ENCODE measurements at places on chromosomes 2 and 18. TPM values are rescaled to one million over a fixed set of nuclear protein-coding genes. Genes with fewer than 3 reads are reported as not detected.

Gene OXER1
- 11.8 TPM for polyA plus RNA-seq

Gene TRIM54
- 4.8 TPM for polyA plus RNA-seq

Gene TNFAIP6
- polyA plus RNA-seq: 4.8 TPM

DNA sequence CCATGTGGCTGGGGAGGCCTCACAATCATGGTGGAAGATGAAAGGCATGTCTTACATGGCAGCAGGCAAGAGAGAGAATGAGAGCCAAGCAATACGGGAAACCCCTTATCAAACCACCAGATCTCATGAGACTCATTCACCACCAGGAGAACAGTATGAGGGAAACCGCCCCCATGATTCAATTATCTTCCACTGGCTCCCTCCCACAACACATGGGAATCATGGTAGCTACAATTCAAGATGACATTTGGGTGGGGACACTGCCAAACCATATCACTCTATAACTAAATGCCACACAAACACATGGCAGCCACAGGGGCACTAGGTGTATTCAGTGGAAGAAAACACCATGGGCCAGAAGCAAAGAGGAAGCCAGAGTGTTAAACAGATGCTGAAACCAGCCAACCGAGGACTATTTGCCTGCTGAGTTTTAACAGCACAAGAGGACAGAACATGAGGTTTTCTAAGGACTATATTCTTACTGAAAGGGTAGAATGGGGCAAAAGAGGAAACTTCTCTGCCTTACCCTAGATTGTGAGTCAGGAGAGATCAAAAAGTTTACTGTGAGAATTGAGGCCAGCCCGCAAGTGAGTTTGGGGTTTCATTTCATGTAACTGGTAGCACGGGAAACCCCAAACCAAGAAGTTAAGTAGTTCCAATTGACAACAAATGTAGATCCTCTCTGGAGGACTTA lies 49.2 kb downstream of the SIGLEC15 start:
- no peak for DNase-seq

- no peak for DNase-seq
Measured at GRCh38 chr2:28752631-28753376, 1.2 kb downstream of the PPP1CB start.

DNA sequence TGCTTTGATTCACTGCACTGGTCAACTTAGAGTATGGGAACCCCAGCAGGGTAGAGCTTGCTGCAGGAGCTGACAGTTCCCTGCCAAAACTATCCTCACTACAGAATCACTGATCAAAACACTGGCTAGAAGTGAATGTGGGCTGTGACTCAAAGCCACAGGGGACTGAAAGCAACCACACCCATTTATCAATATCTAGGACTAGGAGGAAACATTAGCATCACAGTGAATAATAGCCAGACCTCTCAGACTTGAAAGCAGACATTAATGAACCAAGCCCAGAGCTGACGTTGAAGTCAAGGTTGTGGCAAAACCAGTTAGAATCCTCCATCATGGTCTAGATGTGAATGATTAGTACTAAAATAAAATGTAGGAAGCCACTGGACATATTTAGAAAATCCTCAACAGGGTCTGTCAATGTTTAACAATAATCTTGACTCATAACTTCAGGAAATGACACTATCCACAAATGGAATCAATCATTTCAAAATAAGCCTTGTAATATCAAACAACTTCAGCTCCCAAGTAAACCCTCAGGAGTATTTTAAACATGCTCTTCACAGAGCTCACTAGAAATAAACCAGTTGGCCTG lies 131.4 kb downstream of the CDH20 start:
- no peak for DNase-seq

- no peak for DNase-seq
Measured at GRCh38 chr18:46319783-46320182, 215.6 kb downstream of the HAUS1 start.

Gene NRP2
- polyA plus RNA-seq: 78.0 TPM

DNA sequence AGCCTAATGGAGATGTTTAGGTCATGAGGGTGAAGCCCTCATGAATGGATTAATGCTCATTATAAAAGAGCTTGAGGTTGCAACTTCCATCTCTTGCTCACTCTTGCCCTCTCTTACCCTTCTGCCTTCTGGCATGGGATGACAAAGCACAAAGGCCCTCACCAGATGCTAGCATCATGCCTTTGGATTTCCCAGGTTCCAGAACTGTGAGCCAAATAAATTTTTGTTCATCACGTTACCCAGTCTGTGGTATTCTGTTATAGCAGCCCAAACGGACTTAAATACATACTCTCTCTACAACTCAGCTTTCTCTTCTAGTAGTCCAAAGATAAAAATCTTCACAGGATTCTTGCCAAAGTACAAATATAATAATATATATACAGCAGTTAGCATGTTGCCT lies 75.8 kb downstream of the LNPK start:
- no peak for DNase-seq

Gene PIGN
- 36.4 TPM for polyA plus RNA-seq

Gene PROM2
- polyA plus RNA-seq: 50.5 TPM

DNA sequence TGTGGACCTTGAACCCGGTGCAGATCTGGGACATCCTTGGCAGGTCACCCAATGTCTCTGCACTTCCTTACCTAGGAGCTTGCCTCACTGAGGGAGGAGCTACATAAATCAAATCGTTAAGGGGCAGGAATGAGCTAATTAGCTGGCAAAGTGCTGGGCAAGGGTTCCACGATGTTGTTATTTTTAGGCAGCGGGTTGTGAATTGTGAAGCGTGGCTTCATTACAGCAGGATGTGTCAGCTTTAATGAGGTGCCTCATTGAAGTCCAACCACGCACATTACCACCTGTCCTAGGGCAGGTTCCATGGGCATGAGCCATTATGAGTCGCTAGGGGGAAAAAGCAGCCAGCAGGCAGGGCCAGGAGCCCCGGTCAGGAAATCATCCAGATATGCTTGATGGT lies 127.0 kb upstream of the AGAP1 start:
- no peak for DNase-seq

- no peak for DNase-seq
Measured at GRCh38 chr2:109129921-109130722, 1.1 kb downstream of the SH3RF3 start.

Gene ERFE
- 0.70 TPM for polyA plus RNA-seq

DNA sequence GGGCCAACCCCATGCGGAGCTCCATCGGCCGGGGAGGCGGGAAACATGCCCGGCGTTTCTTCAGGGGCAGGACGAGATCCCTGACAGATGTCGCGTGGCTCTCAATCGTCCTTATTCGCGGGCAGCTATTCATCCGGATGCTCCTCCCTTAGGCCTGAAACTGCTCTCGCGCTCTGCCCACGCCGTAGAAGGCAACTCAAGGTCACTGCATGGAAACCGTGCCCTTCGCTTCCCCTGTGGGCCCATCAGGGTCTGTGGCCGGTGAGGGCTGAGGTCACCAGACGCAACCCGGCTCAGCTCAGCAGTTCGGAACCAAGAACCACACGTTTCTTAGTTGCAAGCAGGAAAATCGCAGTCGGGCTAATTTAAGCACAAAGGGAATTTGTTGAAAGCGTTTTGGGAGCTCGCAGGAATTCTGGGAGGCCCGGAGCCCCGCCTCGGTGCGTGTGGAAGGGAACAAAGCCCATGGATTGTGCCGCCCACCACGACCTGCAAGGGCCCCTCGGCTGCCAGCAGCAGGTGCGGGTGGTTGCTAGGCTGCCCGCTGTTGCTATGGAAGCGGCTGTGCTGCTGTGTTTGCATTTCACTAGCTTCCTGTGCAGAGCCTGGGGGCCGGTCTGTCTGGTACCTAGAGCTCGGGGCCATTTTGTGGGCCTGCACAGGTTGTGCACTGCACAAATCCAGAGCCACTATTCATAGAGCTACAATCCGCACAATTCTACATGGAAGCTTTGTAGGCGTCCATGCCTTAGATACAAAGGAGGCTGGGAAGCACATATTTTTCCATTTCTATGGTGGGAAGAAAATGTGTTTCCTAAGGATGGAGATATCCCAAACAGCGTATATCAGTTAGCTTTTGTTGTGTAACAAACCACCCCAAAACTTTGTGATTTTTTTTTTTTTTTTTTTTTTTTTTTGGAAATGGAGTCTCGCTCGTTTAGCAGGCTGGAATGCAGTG lies 6.0 kb upstream of the ALLC start:
- DNase-seq: no peak

DNA sequence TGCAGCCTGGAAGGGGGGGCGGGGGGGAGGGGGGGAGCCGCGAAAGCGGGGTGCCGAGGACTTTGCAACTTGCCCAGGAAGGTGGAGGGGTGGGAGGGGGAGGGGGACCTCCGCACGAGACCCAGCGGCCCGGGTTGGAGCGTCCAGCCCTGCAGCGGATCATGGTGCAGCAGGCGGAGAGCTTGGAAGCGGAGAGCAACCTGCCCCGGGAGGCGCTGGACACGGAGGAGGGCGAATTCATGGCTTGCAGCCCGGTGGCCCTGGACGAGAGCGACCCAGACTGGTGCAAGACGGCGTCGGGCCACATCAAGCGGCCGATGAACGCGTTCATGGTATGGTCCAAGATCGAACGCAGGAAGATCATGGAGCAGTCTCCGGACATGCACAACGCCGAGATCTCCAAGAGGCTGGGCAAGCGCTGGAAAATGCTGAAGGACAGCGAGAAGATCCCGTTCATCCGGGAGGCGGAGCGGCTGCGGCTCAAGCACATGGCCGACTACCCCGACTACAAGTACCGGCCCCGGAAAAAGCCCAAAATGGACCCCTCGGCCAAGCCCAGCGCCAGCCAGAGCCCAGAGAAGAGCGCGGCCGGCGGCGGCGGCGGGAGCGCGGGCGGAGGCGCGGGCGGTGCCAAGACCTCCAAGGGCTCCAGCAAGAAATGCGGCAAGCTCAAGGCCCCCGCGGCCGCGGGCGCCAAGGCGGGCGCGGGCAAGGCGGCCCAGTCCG lies 540 bp downstream of the SOX11 start:
- no peak for DNase-seq

Gene CERKL
- 57.9 TPM for polyA plus RNA-seq

DNA sequence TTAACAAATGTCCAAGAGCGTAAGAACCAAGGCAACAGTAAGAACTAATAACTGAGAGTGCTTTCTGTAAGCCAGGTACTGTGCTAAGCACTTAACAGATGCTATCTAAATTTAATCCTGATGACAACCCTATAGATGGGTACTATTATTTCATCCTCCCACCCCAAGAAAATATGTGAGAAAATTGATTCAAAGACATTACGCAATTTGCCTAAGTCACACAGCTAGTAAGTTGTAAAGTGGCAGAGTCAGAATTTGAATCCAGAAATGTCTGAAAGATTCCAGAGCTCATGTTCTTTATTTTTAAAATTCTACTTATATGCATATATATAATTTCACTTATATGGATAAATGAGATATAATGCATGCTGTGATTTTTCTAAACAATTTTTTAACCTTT lies 10.1 kb downstream of the LDAH start:
- DNase-seq: no peak

- no peak for DNase-seq
Measured at GRCh38 chr18:56285387-56286065, 352.9 kb downstream of the TXNL1 start.

Gene HOXD4
- polyA plus RNA-seq: 38.7 TPM

Gene ZNF892
- 5.0 TPM for polyA plus RNA-seq

Gene TUBA4B
- 0.46 TPM for polyA plus RNA-seq

DNA sequence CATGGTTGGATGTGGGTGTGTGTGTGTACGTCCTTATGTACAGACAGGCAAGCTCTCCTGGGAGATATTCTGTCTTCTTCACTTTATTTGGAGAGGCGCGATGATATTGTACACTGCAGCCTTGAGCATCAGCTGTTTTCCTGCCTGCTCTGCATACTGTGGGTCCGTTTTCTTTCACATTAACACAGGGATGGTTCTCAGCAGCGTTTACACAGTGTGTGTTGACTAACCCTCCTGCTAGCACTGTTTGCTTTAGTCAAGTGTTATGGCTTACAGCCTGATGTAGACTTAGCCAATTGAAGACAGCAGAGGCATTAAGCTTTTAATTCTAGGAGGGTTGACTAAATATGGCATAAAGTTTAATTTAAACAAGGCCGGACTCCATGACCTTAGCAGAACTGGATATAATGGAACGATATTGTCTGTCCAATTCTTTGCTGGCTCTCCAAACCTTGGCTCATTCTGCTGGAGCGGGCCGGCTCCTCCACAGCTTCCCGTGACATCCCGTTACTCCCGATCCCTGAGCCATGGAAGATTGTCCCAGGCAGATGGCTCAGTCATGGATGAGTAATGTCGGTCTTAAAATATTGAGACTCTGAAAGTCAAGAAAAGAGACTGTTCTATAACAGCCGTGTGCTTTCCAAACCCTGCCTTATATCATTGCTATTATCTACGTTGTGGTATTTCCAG lies 134.7 kb downstream of the TPGS2 start:
- no peak for DNase-seq

Gene RGPD4
- 0.03 TPM for polyA plus RNA-seq

- no peak for DNase-seq
Measured at GRCh38 chr2:86750240-86750839, 30.2 kb downstream of the RMND5A start.

Gene LONRF2
- 3.0 TPM for polyA plus RNA-seq

Gene ARHGAP28
- 61.2 TPM for polyA plus RNA-seq

DNA sequence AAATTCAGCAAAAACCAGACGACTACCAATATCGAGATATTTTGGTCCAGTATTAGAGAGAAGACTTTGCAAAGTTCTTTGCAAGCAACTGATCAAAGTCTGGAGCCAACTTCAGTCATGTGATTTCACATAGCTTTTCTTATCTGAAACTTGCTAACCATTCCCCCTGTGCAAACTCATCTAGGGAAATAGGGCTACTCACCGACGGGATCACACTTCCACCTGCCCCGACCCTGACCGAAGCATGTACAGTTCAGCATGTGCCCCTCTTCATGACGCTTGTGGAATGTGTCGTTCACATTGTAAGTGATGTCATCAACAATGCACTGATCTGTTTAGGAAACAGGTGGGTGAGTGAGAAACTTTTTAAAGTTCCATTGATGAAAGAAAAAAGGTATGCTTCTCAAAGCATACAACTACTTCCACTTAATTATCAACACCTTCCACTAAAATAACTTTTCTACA lies 15.4 kb downstream of the FN1 start:
- DNase-seq: no peak

Data from left renal pelvis (tissue), 4 donors.